ENCODE measurements at places on chromosomes 1 and 21.

- DNase-seq: no peak
Observed at GRCh38 chr1:197862671-197863070, 39.8 kb upstream of the C1orf53 start.

DNA sequence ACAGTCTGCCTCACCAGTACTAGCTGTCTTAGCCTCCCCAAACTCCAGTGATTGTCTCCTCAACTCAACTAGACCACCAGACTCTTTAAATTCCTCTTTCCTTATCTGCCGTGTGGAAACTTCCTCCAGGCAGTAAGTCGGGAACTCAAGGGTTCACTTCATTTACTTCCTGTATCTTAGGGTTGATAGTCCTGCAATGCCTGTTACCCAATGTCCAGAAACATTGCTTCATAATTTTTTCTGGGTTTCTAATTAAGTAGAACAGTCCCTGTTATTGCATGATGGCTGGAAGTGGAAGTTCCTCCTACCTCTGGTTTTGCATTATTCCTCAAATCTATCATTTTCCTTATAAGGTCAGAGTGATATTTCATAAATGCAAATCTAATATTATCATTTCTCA lies 60.8 kb upstream of the RNF11 start:
- no peak for DNase-seq

DNA sequence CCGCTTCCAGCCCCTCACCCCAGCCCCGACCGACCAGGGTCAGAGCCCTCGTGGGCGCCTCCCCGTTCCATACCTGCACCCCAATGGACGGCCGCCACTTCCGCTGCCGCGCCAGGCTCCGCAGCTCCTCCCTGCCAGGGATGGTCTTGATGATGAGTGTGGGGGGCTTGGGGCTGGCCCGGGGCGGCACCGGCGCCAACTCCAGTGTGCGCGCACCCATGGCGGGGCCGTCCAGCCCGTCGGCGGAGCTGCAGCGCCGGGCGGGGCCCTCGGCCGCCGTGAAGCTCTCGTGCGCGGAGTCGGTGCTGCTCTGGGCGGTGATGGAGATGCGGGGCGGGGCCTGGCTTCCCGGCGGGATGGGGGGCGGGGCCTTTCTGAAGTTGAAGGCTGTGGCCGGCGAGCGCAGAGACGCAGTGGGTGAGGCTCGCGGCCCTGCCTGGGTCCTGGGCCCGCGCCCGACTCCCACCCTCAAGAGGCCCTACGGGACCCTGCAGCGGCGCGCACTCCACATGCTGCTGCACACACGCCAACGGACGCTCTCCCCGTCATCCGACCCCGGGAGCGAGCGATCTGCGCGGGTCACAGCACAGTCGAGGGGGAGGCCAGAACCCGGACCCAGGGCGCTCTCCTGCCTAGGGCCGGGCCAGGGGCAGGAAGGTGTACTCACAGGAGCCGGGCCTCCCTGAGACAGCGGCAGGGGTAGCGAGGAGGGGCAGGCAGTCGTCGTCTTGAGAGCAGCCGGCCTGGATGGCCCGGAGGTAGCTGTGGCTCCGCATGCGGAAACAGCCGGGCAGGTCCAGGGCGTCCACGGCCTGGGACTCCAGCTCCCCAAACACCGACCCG lies 26.1 kb upstream of the SMIM12 start:
- no peak for DNase-seq

DNA sequence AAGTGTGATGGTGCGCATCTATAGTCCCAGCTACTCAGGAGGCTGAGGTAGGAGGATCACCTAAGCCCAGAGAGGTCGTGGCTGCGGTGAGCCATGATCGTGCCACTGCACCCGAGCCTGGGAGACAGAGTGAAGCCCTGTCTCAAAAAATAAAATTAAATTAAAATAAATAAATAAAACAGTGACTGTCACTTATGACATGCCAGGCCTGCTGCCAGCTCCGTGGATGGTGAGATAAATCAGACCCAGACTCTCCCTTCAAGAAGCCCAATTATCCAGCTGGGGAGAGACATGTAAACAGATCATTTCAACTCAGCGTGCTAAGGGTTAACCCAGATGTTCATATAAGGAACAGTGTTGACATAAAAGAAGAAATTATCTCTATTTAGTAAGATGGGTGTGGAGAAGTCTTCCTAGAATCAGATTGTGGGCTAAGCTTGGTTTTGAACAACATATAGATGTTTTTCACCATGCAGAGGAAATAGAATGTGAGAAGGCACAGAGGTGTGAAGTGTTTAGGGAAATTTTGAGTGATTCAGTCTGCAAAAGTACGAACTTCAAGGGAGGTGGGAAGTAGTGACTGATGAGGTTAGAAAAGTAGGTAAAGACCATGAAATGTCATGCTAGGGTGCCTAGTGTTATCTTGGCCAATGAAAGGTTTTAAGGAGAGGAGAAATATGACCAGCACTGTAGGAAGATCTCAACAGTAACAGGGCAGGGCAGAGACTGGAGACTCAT lies 18.3 kb downstream of the YARS1 start:
- no peak for DNase-seq

DNA sequence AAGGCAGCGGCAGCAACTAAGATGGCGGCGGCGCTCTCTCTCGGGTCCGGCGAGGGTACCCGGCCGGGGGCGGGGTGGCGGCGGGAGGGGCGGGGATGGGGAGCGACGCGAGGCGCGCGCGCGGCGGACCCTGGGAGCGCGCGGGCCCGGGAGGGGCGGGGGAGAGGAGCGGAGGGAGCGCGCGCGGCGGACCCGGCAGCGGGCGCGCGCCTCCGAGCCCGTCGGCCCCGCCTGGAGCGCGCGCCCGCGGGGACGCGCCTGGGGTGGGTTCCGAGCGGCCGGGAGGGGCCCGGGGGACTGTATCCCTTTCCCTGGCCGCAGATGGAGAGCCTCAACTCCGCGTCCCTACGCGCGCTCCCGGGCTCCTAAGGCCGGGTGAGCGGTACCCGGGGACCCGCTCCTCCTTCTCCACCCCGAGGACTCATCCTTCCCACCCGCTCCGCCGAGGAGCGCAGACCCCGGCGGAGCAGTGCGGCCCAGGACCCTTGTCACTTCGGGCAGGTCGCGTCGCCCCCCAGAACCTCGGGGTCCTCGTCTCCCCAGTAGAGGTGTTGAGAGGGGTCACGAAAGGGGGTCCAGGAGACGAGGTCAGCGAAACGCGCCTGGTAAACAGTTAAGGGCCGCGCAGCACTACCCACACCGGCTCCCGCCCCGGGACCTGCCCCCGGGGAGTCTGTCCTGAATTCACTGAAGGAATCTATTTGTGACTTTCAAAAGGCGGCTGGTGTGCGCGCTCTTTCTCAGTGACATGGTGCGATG lies at the start of gene CLSTN1:
Gene CLSTN1 (minus strand): TSS at position 23 of the 759 bp plus-strand sequence. CDS start 232 bp downstream, outside the sequence.
- peak; percentile 79 for DNase-seq

GRCh38 chr1:84247425-84248220 lies 53.9 kb upstream of the SAMD13 start:
- DNase-seq: no peak

DNA sequence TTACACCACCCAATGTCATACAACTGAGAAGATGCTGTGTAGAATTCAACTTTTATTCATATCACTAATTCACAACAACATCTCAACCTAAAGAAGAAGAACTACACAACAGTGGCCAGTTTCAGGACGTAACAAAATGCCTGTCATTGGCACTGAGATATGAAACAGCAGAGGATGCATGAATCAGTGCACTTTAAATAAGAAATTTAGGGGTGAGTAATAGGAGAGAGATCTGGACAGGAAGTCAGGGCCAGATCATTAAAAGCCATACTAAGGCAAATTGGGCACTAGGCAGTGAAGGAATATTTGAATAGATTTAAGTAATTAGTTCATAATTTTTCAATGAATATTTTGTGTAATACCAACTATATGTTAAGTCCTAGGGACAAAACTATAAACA lies 510.5 kb downstream of the PLPP3 start:
- DNase-seq: no peak

DNA sequence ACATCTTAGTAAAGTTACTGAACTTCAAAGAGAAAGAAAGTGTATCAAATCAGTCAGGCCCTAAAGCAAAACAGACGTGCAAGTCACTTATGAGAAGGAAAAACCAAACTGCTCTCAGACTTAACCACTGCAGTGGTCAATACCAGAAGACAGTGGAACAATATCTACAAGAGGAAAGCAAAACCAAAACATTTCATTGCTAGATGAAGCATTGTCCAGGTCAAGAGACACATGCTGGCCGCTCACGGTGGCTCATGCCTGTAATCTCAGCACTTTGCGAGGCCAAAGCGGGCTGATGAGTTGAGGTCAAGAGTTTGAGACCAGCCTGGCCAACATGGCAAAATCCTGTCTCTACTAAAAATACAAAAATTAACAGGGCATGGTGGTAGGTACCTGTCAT lies 82.0 kb upstream of the MROH9 start:
- no peak for DNase-seq

- no peak for DNase-seq
Observed at GRCh38 chr21:34602061-34602460, 12.9 kb downstream of the RCAN1 start.

DNA sequence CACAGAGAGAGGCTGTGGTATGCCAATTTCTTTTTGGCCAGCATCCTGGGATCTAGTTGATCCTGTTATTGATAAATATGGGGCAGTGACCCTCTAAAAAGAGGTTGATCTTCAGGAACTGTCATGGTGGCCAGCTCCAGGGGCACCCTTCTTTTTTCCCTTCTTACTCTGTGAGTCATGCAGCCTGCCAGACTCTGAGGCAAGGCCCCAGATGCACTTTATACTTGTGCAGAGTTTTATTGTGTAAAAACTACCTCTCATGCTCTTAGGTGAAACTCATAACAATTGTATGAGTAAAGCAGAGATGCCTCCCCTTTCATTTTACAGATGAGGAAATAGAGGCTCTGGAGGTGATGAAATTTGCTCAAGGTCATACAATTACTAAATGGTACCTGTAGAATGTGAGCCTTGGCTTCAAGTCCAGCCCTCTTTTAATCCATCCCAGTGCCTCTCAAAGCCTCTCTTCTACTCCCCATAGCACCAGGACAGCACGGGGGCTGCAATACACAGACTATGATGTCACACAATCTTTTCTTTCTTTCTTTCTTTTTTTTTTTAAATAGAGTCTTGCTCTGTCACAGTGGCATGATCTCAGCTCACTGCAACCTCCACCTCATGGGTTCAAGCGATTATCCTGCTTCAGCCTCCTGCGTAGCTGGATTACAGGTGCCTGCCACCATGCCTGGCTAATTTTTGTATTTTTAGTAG lies 387.8 kb downstream of the KCNH1 start:
- no peak for DNase-seq

- no peak for DNase-seq
Observed at GRCh38 chr1:241396747-241397681, 40.0 kb upstream of the RGS7 start.
